Daoy (cell line): ENCODE measurements at places on chromosomes 4 and X.

GRCh38 chrX:30821116-30821515 is 67.9 kb downstream of the TAB3 start:
- no peak for DNase-seq

GRCh38 chrX:41086627-41086932 is 1.3 kb downstream of the USP9X start:
- no peak for DNase-seq

DNA sequence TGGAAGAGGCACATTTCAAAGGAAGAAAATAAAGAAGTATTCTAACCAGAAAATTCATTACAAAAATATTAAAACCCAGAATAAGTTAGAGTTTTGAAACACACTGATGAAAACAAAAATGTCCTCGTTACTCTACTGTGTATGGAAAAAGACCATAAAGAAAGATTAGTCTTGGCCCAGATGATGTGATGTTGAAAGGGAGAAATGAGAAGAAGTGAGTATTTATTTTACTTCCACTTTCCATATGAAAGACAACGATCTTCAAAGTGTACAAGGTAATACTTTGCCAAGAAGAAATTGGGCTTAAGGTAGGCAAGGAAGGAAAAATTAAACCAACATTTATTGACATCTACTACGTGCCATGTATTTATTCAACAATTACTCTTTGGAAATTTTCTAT is 48.6 kb upstream of the EMCN start:
- DNase-seq, result no peak

- no peak for DNase-seq
Observed at GRCh38 chrX:133538148-133538547, 122.9 kb upstream of the GPC4 start.

GRCh38 chr4:5852523-5853202 is 40.2 kb downstream of the CRMP1 start:
- DNase-seq, result no peak

DNA sequence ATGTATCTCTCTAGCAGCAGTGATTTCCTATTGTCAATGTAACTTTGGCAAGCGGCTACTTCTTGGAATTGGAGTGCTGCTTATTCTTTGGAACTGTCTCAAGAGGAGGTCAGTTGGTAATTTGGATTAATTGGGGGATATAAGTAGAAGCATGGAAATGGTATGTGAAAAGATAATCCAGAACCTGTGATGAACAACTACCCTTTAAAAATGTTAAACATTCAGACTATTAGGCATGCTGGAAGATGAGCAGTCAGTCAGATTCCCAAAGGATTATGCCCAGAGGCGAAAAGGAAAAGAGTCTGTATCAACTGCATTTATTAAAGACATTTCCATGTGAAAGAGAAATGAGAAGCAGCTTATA is 62.5 kb downstream of the SEC24D start:
- no peak for DNase-seq

DNA sequence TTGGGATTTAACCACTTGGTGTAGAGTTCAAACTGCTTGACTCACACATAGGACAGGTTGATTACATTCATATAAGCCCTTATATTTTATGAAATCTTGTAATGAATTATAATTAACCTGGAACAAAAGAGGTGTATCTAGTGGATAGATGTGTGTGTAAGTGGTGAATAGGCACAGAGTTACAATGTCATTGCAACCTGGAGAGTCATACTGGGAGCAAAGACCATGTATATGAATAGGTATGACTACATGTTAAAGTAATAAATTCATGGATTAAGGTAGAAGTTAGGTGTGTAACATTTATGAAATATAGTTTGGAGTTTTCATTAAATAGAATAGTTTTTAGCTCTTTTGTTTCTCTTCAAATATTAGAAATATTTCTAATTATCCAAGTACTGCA is 26.1 kb downstream of the RAP1GDS1 start:
- no peak for DNase-seq

DNA sequence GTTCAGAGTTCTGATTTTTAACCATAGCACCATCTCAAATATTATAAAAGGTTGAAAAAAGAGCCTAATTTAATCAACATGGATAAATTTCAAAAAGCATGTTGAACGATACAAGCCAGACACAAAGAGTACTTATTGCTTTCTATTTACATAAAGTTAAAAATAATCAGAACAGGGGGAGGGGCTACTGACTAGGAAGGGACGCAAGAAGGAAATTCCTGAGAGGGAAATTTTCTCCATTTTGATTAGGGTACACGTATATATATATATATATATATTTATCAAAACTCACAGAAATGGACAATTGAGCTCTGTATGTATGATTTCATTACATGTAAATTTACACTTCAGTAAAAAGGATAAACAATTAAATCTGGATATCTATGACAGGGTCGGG is 482 bp upstream of the MBTPS2 start:
- DNase-seq, result no peak

GRCh38 chr4:124449881-124450280 is 262.7 kb downstream of the ANKRD50 start:
- DNase-seq, result no peak

DNA sequence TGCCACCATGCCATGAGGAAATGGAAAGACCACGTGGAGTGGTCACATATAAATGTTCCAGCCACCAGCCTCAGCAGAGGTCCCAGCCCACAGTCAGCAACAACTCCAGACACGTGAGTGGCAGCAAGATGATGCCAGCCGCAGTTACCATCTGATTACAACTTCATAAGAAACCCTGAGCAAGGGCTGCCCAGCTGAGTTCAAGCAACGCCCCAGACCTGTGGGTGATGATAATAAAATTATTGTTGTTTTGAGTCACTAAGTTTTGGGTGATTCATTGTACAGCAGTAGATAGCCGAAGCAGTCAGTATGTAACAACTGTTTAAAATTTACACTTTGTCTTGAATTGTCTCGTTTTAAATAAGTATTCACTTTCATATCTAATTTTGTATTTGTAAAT is 5.8 kb upstream of the CCNG2 start:
- no peak for DNase-seq

DNA sequence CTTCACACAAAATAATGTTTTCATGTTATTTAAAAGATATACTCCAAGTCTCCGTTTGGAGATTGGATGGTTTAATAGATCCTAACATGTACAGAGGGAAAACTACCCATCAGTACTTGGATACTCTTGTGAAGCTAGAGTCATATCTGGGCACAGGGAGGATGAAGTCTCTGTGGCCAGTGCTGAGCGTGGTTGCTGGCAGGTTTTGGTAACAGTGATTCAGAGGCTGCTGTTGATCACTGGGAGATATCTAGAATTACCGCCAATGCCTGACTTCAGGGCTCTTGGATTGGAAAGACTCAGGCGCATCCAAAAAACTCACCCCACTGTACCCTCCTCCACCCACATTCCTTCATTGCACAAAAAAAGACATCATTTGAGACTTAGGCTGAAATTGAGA is 107.2 kb upstream of the PGRMC2 start:
- DNase-seq, result peak; percentile 60

- DNase-seq, result no peak
Observed at GRCh38 chr4:159252491-159252890, 149.6 kb downstream of the RAPGEF2 start.

DNA sequence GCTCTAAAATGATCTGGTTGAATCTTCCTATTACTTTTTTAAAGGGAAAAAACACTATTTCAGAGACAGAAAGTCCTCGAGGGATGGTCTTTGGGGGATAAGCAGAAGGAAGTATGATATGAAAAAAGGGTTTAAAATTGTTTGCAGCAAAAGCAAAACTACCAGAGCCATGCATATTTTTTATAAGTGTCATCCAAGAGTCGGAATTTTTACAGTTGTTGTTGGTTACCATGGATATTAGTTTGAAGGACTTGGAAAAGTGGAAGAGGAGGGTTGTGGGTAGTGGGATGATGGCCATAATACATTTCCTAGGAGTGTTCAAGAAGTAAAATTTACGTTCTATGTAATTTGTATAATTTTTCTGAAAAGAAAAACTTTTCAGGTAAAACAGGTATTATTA is 134.4 kb downstream of the PCDH7 start:
- DNase-seq, result no peak

DNA sequence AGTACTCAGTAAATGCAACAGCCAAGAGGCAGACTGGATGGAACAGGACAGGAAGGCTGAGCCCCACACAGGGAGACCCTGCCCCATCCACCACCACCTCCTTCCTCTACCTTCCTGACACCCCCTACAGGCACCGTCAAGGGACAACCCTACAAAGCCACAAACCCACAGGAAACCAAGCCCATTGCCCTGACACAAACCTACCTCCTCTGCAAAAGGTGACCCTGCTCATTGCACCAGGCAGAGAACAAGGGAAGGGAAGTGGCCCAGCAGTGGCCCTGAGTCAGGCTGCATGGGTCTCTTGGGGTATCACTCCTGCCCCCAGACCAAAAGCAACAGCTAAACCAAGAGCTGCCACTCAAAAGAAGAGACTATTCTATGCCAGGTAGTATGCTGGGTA is 21.0 kb downstream of the JAKMIP1 start:
- no peak for DNase-seq

DNA sequence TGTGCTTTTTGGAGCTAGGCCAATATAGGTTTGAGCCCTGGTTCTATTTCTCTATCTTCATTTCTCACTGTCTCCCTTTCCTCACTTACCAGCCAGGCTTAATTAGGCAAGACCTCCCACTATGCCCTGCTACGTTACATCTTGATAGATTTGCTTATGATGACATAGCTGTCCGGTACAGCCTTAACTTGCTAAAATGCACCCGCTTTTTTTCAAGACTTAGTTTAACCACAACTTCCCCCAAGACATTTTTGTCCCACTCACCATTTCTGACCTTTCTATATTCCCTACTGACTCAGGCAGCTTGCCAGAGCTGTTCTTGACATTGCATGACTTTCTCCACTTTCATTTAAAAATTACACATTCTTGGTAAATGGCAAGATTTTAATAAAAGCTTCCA is 152.6 kb downstream of the MID1 start:
- DNase-seq, result no peak

DNA sequence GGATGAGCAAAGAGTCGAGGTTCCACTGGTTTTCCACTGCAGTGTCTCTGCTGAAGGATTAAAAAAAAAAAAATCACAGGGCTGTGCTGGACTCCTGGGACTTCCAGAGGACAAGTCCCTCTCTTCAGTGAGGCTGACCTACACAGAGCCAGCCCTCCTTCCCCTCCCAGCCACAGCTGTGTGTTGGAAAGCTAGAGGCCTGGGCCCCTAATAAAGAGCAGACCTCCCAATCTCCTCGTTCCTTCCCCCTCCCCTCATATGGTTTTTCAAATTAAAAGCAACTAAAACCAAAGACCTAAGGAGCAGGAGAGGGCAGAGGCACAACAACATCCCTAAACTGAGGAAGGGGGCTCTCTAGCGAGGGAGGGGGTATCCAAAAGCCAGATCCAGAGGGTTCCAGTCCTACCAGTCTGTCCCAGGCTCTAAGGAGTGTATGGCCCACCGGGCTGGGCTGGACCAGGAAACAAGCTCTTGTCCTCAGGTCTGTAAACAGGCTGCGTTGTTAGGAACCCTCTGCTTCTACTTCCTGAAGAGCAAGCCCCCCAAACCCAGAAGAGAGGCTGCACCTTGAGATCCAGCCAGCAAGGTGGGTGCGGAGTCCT is 4.0 kb upstream of the PDGFRA start:
- no peak for DNase-seq

DNA sequence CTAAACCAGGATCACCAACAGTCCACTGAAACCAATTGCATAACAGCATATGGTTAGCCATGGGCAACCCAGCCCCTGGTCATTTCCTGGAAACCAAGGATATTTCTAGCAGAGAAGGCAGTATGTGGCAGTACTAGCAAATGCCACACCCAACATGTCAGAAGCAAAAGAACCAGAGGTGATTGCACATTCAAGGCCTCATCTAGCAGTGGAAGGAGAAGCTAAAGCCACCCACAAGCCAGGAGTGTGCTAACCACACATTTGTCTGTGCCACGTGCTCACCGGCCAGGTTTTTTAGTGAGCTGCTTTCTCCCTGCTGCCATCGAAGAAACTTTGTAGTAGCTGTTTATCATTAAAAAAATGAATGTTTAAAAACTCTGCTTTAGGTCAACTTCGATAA is 42.0 kb downstream of the TEC start:
- no peak for DNase-seq

- no peak for DNase-seq
Observed at GRCh38 chrX:10884246-10884645, 226.9 kb upstream of the HCCS start.

DNA sequence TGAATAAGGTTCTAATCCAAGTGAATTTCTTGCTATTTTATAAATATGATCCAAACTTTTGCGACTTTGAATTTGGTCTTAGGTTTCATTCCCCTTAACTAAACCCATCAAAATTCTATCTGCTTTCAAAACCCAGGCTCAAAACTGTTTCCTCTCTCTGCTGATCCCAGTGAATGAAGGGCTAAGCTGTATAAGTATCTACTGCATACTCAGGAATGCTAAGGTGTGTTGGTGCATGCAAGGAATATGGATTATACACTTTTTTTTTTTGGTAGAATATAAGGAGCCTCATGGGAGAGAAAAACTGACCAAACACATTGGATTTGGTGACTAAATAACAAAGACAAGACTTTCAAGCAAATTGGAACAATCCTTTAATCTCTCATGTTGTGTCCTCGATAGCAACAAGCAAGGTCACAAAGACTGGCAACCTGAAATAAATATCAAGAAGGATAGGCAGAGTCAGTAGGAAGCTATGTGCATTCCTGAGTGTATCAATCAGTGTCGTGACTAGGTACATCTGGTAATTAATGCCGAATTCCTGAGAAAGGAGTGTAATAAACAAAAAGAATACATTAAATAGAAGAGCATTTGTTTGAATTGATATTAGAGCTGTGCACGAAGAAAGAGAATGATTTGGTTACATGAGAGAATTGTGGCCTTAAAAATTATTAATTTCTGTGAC is 74.3 kb upstream of the KCTD8 start:
- no peak for DNase-seq
